ENCODE measurements at places on chromosomes 16 and 17. TPM values are rescaled to one million over a fixed set of nuclear protein-coding genes. Genes with fewer than 3 reads are reported as not detected.
A peak's percentile ranks its signal among the peaks of the same experiment; 100 is the strongest.

- H3K36me3 ChIP-seq = peaks cover 4% of the 10 kb centered on the region
- peak within 1 kb of the TSS; percentile 99 for H3K4me3 ChIP-seq
- H3K27ac ChIP-seq = peak within 1 kb of the TSS; percentile 90
- DNase-seq = peak; percentile 93
- peaks cover 29% of the 10 kb centered on the region for H3K4me1 ChIP-seq
These were observed at the start of gene SNF8 for GRCh38 chr17:48944515-48945260. Gene SNF8, minus strand, starts transcription at chr17:48944842. Its CDS starts 108 bp downstream, at chr17:48944734.

- no peak overlapping the region for H3K4me3 ChIP-seq
- no peak overlapping the region for H3K27ac ChIP-seq
- H3K36me3 ChIP-seq = no peaks in the 10 kb centered on the region
- H3K27me3 ChIP-seq = no peaks in the 10 kb centered on the region
- H3K4me1 ChIP-seq = no peaks in the 10 kb centered on the region
- DNase-seq = no peak
These were observed 42.4 kb upstream of the ZFP90 start for GRCh38 chr16:68496689-68497088.

DNA sequence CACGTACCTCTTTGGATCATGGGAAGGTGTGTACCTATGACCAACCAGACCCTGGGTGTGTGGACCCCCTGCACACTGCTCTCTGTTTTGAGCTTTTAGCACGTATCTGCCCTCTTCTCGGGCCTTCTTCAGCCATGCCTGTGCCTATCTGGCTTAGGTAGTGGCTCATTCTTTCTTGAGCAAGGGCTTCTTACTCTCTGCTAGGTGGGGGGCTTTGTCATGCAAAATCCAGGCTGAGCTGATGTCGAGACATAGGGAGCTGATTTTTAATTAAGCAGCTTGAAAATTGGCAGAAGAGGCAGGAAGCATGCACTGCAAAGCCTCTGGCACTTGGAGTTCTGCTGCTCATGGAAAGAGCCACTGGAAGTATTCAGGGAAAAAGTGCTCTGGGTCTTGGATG lies 181.6 kb upstream of the IRX6 start:
- no peaks in the 10 kb centered on the region for H3K4me1 ChIP-seq
- no peak overlapping the region for H3K27ac ChIP-seq
- no peak overlapping the region for H3K4me3 ChIP-seq

GRCh38 chr17:4899341-4900230 lies at the start of gene C17orf107:
Gene C17orf107, plus strand, starts transcription at chr17:4899536. Its CDS starts 227 bp downstream, at chr17:4899763.
- H3K36me3 ChIP-seq = peaks cover 22% of the 10 kb centered on the region
- H3K27ac ChIP-seq = peak within 1 kb of the TSS; percentile 88
- peaks cover 58% of the 10 kb centered on the region for H3K4me1 ChIP-seq

DNA sequence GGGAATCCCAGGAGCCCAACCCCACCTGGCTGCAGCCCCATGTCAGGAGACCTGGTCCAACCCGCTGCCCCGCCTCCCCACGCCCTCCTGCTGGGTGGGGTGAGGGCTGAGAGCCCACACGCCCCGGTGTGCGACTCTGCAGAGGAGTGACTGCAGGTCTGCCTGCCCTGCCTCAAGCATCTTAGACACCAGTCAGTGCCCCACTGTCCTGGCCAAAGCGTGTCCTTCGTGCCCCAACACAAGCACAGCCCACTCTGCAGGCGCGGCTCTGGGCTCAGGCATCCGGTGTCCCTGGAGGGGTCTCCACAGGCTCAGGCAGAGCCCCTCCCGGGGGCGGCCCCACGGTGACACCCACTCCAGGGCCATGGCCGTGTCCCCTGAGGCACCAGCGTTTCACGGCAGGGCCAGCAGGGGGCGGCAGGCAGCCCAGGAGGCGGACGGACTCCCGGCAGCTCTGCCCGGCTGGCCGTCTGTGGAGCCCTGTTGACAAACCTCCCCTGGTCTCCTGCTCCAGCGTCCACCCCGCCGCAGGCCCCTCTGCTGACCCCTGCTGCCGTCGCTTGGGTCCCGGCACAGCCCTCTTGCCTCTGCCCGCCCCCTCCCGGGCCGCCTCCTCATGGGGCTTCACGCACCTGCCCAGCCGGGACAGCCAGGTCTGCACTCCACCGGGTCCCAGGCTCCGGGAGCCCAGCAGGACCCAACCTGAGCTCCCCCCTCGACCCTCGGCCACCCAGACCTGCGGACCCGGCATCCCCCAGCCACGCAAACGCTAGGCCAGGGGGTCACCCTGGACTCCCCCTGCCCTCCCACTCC lies 8.6 kb upstream of the UBE2I start:
- no peaks in the 10 kb centered on the region for H3K36me3 ChIP-seq
- H3K4me1 ChIP-seq = peaks cover 27% of the 10 kb centered on the region
- no peak overlapping the region for H3K27ac ChIP-seq
- DNase-seq = peak; percentile 78
- no peak overlapping the region for H3K4me3 ChIP-seq

DNA sequence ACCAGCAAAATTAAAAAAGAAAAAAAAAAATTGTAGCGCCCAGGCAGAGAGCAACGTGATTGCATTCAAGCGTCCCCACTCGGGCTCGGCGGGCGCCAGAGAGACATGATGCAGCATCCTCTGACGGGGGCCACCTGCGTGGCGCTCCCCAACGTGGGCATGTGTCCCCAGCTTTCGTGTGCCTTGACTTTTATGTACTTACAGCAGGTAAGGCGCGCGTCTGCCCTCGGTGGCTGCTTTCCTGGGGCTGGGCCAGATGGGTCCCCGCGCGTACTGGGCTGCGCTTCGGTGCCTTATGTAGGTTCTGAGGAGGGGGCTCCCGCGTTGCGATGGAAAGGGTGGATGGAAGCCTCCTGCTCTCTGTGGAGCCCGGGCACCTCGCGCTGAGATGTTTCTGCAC lies 28.4 kb upstream of the RBFOX1 start:
- H3K4me1 ChIP-seq = no peaks in the 10 kb centered on the region
- no peak overlapping the region for H3K4me3 ChIP-seq
- H3K36me3 ChIP-seq = no peaks in the 10 kb centered on the region
- no peak overlapping the region for H3K27ac ChIP-seq
- H3K27me3 ChIP-seq = peaks cover 4% of the 10 kb centered on the region

The CLEC19A gene
- total RNA-seq = not detected

Measured in natural killer cell (primary cell).